ENCODE measurements at places on chromosomes 5 and 9.
A peak's percentile ranks its signal among the peaks of the same experiment; 100 is the strongest.

DNA sequence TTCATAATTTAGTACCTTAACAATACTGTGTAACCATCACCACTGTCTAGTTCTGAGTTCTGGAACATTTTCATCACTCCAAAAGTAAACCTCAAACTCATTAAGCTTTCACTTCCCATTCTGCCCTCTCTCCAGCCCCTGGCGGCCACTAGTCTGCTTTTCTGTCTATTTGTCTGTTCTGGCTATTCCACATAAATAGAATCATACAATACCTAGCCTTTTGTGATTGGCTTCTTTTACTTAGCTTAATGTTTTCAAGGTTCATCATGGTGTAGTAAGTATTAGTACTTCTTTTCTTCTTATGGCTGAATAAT lies 138.7 kb downstream of the RAPGEF6 start:
- no peak for DNase-seq

DNA sequence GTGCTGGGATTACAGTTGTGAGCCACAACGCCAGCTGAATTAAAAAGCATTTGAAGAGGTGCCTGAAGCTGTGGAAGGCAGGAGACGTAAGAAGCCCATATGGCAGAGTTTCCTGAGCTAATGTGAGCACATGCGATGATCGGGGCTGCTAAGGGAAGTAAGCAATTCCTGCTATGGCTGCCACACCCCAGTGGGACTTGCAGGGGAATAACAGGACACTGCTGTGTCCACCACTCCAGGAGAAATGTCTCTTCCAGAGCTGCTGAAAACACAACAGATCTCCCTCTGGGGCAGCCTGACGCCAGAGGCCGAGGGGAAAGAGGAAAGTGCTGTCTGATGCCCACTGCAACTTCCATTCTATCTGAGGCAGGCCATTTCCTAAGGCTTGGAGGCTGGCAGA lies 46.2 kb upstream of the ANKRD55 start:
- no peak for DNase-seq

DNA sequence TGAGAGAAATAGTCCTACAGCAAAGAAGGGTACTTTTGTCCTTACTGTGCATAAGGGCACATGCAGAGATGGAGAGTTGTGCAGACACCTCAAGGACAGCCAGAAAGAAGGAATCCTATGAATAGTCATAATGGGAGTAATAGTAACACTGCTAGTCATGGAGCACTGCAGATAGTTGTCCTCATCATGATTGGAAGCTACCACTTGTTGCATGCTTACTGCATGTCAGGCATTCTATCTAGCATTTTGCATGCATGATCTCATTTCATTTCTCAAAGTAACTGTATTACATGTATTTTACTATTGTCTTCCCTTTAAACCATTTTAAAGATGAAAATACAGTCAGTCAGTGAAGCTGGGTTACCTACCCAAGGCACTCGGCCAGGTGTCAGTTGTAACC lies 81.3 kb downstream of the PIK3R1 start:
- no peak for DNase-seq

- DNase-seq, result peak; percentile 49
These were observed 329 bp downstream of the SYK start for GRCh38 chr9:90801973-90802322.

DNA sequence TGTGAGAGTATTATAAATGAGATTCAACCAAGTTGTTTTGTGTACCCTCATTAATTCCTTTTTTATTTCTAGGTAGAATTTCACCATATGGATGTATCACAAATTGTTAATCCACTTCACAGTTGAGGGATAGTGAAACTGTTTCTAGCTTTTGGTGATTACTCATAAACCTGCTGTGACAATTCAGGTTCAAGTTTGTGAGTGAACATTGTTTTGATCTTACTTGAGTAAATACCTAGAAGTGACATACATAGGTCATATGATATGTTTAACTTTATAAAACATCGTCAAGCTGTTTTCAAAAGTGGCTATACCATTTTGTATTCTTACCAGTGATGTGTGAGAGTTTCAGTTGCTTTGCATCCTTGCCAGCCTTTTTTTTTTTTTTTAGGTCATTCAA lies 112.9 kb downstream of the CAMK4 start:
- DNase-seq, result peak; percentile 5

DNA sequence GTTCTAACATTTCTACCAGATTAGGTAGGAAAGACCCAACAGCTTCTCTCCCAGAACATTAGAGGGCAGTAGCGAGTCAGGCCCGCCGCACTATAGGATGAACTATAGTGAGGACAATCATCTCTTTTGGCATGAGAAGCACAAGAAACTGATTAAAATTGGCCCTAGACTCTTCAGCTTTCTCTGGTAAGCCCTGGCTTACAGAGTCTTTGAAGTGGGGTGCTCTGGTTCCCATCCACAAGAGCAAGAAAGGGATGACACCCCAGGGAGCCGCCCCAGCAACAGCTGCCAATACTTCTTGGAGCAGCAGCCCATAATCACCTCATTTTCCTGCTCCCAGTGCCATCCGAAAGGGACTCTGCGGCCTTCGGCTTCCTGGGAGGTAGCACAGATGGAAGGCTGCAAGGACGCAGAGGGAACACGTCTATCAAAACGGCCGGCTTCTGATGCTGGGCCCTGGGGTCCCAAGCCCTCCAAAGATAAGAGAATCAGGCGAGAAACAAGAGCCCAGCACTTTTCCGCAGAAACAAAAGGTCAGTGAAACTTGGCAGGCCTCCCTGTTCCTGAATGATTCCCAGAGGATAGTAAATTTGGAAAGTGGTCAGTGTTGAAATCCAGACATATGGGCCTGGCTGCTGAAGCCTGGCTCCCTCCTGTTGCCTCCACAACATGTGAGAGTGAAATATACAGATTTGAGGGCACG lies 69.3 kb downstream of the HSD17B3 start:
- DNase-seq, result peak; percentile 10

DNA sequence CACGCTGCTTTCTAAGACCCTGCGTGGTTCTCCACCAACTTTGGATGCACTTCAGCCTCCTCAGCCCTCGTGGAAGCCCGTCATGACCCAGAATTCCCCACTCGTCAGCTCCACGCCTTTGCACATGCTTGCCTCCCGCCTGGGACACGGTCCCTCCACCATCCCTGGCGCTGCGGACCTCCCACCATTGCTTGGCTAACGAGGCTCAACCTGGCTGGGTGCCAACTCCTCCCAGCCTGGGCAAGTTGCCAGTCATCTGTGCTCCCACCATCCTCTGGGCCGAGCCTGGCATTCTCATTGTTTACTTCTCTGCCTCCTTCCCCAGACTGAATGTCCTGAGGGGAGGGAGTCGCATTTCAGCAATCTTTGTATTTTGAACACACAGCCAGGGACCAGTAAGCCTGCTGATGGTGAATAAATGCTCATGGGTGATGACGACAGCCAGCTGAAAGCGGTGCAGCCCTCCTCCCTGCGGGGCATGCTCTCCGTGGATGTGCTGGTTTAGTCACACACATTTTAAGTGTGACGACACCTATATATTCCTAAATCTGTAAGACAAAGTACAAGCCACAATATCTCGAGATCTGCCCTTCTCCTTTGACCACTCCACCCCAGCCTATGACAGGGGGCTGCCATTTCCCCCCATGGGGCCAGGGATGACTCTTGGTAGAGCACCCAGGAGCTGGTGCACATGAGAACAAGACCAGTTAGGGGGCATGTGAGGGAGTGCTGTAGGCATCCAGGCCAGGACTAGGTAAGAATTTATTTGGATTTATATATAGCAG lies 37.6 kb downstream of the ANKRD33B start:
- peak; percentile 99 for DNase-seq

GRCh38 chr5:83964271-83964670 lies 243.6 kb upstream of the HAPLN1 start:
- no peak for DNase-seq

All from NCI-H345 (cell line).